ENCODE measurements at places on chromosomes 1 and 21.

DNA sequence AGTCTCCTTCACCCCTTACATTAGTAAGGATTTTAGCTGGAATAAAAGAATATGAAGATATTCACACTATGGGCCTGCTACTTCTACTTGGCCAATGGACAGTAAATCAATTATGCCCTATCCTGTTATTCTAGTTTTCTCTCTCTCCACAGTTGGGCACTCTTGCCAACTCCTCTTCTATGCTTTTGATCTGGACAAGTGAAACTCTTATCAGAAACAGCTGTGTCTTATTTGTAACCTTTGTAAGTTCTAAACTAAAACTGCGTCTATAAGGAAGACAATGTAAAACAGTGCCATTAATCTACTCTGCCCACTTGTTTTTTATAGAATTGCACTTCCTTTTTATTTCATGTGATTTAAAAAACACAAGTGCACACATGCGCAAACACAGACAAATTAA lies 244.0 kb upstream of the DMRTA2 start:
- no peak for DNase-seq

DNA sequence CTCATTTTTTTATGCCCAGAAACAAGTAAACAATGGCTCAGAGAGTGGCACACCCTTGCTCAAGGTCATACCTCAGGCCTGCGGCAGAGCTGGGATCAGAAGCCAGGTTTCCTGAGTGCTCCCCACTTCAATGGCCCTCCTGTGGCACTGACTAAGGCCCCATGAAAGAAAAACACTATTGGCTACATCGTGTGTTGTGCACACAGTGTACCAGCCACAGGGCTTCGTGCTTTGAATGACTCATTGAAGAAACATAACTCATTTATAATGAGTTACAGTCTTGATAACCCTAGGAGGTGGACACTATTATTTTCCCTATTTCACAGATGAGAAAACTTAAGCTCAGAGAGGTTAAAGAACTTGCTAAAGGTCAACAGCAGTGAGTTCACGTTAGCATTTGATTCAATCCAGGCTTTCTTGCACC lies 91.2 kb downstream of the TRABD2B start:
- no peak for DNase-seq

DNA sequence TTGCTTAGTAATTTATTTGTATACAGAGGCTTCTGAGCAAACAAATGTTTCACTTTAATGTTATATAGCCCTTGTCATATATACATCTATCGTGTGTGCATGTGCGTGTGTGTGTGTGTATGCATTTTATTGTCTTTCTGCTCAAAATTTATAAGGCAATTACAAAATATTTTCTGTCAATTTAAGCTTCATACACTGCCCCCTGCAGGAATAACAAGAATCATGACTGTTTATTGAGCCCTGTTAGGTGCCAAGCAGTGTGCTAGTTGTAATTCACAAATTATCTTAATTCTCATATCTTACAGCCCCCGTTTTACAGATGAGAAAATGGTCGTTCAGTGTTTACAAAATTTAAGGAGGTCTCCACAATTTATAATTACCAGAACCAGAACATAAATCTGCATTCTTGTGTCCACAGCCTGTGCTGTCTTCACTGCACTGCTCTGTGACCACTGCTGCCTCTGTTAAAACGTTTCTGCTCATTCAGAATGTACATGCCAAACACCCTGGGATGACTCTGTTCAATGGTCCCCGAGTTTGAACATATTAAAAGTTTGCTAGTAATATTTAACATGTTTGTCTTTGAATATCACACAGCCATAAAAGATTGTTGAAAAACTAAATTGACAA lies 181.3 kb downstream of the ATP6V1G3 start:
- peak; percentile 17 for DNase-seq

DNA sequence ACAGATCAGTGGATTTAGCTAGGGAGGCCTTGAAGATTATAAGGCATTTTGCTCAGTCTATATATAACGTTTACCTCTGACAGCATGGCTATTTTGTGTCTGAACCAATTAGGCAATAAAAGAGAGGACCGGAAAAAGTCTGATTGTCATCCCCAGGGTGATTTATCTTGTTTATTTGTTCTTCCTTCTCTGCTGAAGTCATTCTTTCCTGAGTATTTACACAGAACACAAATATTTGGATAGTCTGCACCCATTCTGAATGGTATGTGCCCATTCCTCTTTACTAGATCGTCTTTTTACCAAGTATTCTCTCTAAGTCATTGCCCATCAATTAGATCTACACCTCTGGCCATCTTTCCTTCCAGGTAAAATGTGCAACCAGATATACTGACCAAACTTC lies 1602.9 kb downstream of the KCNT2 start:
- no peak for DNase-seq

GRCh38 chr1:172616636-172617035 lies 42.3 kb upstream of the FASLG start:
- DNase-seq: no peak

GRCh38 chr1:94917251-94917650 lies 9.7 kb downstream of the CNN3 start:
- DNase-seq: no peak

DNA sequence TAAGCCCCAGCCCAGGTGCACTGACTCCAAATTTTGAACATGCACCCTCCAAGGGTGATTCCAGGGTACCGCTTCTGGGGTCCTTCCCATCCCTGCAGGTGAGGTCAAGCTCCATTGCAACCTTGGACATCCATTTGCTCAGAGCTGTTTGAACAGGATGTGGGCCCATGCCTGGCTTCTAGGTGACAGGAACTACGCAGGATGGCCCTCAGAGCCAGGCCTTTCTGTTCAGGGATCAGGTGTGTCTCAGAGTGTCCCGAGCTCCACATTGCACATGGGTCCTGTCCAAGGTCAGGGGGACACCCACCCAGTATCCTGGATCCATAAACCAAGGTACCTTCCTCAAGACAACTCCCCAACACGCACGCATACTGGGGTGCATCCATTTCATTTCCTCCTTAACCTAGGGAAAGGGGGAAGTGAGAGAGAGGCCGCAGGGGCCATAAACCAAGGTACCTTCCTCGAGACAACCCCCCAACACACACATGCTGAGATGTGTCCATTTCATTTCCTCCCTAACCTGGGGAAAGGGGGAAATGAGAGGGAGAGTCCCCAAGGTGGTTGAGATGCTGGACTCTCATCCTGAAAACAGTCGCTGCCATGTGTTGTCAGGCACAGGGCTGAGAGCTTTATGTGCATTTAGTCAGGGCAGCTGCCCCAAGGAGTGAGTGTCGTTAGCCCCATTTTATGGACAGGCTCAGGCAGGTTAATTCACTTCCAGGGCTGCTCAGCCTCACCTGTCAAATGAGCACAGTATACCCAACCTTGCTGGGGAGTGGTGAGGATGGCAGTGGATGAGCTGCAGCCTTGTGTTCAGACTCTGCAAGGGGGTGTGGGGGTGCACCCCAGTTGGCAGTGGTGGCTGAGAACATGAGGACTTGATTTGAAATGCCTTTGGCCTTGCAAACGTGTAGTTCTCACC lies 2.1 kb downstream of the SLC66A1 start:
- no peak for DNase-seq

Measured in CD4-positive, alpha-beta T cell treated with Interleukin-6 at 100 ng/mL for 8 hours (primary cell).